ENCODE measurements at places on chromosomes 11 and 22.

DNA sequence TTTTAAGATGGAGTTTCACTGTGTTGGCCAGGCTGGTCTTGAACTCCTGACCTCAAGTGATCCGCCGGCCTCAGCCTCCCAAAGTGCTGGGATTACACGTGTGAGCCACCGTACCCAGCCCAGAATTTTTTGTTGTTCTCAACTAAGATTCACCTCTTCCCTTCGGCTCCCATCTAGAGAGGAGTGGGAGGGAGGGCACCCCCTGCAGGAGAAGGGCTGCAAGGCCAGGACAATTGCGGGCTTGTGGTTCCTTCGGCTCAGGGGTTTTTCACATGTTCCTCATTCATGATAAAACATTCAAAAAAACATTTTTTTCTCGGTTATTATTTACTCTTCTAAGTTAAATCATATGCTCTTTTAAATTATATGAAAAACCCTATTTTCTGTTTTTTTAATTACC lies 201.1 kb upstream of the LRRC4C start:
- no peak for DNase-seq

DNA sequence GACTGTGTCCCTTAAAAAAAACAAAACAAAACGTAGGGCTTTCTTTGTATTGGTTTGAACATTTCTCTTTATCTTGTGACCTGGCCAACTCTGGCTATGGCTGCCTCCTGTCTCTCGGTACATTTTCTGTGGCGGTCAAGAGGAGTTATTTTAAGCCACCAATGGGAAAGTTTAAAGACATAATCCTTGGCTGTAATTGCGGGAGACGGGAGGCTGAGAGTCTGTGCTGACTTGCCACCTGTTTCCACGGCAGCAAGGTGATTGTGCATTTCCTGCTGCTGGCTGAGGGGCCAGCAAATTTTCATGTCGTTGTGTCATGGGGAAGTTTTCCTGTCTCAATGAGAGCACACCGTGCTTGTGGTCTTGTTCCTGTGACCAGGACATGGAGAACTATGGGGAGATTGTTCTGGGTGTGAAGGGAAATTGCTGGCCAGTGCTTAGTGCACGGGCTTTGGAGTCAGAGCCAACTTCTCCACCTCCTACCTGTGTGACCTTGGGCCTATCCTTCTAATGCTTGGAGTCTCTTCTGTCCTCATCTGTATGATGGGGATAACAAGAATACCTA lies 11.0 kb downstream of the PTPRJ start:
- DNase-seq = no peak

- DNase-seq = no peak
Observed at GRCh38 chr11:47509077-47509536, 43.8 kb downstream of the CELF1 start.

DNA sequence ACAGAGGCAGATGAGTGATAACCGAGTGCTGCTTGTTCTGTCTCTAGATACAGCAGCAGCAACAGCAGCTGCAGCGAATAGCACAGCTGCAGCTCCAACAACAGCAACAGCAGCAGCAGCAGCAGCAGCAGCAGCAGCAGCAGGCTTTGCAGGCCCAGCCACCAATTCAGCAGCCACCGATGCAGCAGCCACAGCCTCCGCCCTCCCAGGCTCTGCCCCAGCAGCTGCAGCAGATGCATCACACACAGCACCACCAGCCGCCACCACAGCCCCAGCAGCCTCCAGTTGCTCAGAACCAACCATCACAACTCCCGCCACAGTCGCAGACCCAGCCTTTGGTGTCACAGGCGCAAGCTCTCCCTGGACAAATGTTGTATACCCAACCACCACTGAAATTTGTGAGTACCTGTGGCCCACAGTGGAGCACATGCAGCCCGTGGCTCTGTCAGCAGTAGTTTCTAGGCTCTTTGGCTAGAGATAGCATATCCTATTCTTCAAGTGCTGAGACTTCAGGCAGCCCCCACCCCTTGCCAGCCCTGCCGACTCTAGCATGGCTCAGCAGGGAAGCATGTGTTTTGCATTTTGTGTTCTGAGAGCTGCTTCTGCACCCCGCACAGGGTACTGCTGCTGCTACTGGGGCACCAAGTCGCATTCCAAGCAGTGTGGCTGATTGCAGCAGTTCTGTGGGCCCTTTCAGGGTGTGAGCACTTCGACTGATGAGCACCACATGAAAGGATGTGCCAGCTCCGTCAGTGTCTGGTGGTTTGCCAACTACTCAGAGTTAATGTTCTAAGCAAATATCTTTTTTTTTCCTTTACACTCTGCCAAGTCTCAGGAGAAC lies 59.2 kb downstream of the MED15 start:
- DNase-seq = peak; percentile 42

DNA sequence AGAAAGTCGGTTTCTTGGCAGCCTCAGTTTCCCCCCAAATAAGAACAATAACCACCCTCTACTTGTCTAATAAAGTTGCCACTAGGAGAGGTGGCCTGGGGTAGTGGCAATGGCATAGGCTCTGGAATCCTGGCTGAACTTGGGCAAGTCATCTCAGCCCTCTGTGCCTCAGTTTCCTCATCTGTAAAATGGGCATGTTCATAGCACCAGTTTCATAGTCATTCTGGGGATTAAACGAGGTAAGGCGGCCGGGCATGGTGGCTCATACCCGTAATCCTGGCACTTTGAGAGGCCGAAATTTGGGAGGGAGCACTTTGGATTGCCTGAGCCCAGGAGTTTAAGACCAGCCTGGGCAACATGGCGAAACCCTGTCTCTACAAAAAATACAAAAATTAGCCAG lies 63.0 kb downstream of the SGSM1 start:
- no peak for DNase-seq

DNA sequence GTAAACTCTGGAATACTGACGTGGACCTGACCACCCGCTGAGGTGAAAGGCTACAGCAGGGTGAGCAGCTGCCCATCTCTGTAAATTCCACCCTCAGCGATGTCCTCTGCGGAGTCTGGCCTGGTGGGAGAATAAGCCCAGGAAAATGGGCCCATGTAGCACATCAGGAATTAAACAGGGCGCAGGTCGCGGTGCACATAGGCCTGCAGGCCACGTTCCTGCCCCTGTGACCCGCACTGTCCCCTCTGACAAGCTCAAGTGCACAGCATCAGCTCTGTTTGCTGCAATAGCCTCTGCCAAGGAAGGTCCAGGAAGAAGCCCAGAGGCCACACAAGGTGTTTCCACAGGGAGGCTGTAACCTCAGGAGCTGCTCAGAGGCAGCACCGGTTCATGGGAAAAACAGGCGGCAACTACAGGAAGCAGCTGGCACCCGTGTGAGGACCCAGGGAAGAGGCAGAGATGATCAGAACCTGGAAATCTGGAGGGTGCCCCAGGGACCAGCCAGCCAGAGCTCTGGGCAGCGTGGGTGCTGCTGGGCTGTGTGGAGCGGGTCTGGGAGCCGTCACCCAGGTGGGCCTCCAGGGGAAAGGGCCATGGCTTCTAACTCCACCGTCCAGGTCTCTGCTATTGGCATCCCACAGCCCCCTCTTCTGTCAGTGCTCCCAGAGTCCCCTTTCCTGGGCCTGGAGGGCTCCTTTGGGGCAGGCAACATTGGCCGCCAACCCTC lies 808 bp upstream of the IFITM2 start:
- no peak for DNase-seq

- peak; percentile 52 for DNase-seq
Observed at GRCh38 chr22:37163575-37164504, 14.1 kb upstream of the IL2RB start.

- peak; percentile 80 for DNase-seq
Observed at GRCh38 chr11:61336171-61336935, 3.3 kb downstream of the TKFC start.

- no peak for DNase-seq
Observed at GRCh38 chr11:131964698-131965483, 594.5 kb downstream of the NTM start.

DNA sequence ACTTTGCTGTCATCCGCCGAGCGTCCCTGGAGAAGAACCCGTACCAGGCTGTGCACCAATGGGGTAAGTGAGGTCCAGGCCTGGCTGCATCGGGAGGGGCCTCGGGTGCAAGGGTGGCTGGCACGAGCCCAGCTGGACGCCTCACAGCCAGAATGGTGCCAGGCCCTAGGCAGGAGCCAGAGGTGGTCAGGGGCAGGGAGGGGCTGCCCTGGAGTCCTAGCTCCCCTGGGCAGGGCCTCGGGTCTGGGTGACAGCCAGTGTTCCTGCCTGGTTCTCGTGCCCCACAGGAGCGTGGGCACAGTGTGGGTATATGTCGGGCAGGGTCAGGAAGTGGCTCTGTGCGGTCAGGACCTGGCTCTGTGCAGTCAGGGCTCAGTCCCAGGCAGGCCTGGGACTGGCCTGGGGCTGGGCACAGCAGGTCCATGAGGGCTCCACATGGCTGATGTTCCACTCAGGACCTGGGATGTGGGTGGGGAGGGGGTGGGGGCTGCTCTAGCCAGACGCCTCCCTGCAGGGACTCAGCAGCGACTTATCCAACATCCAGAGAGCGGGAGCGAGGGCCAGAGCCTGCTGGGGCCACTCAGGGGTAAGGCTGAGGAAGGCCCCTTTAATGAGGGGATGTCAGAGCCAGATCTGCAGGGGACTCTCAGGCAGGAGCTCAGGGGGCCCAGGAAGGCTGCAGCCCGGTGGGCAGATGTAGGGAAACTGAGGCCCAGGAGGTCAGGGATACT lies 1.2 kb downstream of the TSPAN32 start:
- DNase-seq = no peak

DNA sequence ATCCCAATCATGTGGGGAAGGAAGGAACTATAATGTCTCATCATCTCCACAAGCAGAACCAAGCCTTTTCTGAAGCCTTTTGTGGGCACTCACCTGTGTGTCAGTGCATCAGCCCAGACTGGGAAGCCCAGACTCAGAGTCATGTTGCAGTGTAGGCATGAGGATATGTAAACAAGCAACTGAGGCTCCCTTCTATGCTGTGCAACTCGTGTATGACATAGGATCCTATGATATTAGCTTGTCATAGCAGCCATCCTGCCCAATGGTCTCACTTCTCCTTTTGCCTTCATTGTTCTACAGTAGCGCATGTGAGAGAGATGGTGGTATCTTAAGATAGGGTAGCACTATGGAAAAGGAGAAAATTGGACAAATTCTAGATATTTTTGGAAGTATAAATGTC lies 103.4 kb upstream of the OLFML1 start:
- DNase-seq = no peak

DNA sequence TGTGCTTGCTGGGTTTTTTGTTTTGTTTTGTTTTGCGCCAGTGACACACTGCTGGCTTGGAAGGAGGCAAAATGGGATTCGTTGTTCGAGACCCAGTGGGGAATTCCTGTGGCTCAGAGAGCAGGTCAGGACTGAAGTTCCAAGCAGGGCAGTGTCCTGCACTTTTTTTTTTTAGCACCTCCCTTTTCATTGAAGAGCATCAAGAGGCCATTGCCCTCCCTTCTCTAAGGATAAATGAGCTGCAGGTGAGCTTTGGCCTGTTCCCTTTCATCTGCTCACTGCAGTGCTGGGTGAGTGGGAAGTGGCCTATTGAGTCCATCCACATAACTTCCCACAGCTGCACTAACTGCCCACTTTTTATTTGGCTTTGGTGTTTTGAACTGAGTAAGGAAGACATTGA lies 87.8 kb downstream of the ARHGAP42 start:
- DNase-seq = no peak

DNA sequence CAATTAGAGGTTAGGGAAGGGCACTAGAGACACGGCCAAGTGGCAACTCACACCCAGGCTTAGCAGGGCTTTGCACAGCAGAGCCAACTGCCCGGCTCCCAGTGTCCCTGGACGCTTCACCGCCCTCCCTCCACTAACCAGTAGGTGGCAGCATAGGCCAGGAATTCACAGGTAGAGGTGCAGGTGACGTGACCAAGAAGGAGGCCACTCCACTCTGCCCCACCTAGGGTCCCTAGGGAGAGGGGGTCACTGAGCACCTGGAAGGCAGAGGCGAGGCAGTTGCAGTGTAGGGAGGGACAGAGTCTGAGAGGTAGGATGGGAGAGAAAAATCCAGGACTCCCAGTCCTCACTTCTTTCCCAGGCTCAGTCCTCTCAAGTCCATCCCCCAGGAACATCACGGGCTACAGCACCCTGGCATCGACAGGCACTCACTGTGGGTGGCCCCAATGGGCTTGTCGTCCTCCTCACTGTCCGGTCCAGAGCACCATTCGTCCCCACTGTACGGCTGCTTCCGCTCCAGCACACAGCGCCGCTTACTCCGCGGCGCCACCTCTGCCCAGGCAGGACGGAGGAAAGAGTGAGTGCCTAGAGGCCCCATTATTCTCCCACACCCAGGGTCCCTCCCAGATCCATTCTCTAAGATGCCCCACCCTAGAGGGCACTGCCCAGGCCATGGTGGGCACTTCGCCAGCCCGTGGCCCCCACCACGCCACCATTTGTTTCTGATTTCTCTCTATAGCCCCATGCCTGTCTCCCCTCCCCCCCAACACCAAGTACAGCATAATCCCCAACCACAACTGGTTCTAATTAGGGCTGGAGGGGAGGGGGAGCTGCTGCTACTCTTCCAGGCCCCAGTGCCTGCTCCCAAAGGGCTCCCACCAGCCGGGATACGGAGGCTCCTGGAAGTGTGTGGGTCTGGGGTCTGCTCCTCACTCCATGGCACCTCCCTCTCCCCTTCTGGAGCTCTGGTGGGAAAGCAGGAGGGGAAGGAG lies 18.4 kb downstream of the BCL9L start:
- peak; percentile 85 for DNase-seq

DNA sequence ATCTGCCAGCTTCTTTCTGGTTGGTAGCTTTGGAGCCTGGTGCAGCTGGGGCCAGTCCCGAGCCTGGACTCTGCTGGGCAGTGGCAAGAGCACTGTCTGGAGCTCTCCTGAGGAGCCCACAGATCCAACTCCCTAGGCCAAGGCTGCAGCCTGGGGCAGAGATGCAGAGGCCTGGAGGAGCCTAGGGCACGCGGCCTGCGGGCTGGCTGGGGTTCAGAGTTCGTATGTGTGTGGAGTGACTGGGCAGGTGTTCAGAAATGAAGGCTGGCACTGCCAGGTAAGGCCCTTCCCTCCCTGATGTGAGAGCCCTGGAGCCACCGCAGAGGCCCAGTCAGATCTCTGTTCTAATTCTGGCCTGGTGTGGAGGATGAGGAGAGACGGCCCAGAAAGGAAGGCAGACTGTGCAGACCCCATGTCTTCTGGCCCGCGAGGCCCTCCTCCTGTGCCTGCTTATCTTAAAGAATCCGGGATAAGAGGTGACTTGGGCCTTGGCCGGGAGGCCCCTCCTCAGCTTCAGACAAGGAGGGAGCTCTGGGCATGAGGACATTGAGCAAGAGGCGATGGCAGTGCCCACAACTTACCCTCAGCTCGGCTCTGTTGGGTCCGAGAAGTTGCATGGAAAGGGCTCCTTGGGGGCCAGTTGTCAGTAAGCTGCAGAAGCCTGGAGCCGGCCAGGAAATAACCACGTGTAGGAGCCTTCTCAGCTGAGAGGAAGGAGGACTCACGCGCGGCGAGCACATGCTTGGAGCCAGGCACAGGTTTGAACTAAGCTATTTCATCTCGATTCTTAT lies 62.2 kb upstream of the B3GAT1 start:
- DNase-seq = no peak

- DNase-seq = no peak
Observed at GRCh38 chr11:17821648-17822400, 87.2 kb downstream of the KCNC1 start.
